ENCODE measurements at places on chromosomes 5 and 9.

- DNase-seq = no peak
These were observed 62.9 kb downstream of the GCNT1 start for GRCh38 chr9:76521906-76522305.

- DNase-seq = no peak
These were observed 23.5 kb downstream of the NIPSNAP3B start for GRCh38 chr9:104787306-104788015.

DNA sequence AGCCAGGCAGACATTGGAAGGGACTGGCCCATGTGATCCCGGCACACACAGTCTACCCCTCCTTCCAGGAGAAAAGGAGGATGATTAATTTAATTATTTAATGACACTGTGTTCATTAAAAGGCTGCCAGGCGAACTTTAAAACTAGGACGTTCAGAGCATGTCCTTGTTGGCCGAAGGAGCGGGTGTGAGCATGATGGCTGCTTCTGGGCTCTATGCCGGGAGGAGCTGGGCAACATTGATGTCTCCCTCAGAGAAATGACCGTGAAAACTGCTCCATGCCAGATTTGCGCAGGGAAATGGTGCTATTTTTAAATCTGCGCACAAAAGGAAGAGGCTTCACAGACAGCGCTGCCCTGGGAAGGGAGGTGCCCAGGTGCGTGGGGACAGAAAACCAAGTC, 284.9 kb upstream of the IRX4 start:
- DNase-seq = no peak

DNA sequence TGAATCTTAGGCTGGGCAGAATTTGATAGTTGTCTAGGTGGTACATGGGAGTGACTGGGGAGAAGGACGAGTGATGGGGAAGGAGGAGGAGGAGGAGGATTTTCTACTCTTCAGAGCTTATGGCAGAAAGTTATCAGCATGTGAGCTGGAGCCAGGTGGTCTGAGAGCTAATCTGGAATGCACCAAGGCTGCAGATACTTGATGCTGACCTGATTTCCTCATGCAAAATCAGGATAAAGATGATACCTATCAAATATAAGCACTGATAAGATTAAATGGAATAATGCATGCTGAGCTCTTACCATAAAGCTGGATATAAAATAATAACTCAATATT, 250.4 kb downstream of the SEMA5A start:
- DNase-seq = no peak

DNA sequence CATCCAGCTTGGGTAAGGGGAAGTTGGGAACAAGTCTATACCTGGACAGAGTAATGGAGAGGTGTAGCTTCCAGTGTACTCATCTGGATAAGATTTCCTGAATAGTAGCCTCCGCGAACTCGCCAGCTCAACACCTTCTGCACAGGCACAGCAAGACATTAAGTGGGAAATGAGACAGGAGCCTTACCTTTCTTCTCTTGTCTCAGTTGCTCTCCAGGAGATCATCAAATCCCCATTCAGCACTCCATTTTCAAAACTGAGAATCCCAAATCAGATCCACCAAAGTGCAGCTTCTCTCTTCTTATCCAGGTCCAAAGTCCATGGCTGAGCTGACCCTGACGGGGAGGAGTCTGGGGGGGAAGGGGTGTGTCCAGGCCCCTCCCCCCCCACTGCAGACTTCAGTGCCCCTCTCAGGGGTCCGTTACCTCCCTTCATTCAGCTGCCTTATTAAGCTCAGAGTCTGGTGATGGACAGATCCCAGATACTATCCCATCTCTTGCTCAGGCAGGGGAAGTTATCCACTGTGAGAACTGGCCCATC, 5.9 kb upstream of the MGAT1 start:
- no peak for DNase-seq

DNA sequence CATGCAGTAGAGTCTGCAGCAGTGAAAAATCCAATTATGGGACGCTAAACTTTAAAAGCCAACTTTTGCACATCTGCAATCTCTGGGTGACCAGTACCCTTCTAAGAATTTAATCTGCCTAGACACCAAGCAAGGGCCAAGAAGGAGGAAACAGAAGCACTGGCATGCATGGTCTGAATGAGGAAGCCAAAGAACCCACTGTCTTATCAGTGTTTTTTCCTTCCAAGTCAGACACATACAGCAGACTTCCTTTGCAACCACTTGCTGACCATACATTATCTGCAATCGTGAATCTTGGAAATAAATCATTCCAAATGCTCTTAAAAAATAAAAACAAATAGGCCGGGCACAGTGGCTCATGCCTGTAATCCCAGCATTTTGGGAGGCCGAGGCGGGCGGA, 65.9 kb downstream of the DEPDC1B start:
- DNase-seq = no peak

DNA sequence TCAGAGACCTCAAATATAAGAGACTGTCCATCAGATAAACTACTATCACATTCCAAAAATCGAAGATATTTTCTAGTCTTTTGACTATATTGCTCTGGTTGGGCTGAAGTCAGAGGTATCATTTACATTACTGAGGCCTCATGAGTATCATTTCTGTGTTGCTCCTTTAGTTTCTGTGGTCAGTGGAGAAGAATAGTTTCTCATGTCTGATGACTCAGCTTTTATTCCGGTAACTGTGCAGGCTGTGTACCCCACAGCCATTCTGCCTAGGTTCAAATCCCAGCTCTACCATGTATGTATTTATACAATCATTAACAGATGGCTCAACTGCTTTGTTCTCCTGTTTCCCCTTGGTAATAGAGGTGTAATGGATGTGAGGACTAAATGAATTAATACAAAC, 179.3 kb downstream of the ALDH1A1 start:
- no peak for DNase-seq

- DNase-seq = no peak
These were observed 139.7 kb upstream of the PCA3 start for GRCh38 chr9:76624391-76625048.

GRCh38 chr5:115189866-115190265, 20.2 kb upstream of the TRIM36 start:
- no peak for DNase-seq

DNA sequence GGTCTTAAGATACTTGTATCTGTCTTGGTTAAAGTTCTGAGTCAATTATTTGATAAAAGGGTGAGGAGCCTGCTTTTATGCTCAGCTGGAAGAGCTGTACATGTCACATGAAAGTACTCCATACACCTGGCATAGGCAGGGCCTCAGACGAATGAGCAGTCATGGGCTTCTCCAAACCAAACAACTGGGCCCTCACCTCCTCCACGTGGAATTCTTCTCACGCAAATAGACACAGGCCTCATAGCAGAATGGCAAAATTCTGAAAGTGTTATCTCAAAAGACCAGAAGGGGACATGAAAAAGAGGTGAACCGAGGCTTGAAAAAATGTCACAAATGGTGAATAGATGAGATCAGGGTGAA, 48.6 kb downstream of the FAM240B start:
- DNase-seq = no peak

DNA sequence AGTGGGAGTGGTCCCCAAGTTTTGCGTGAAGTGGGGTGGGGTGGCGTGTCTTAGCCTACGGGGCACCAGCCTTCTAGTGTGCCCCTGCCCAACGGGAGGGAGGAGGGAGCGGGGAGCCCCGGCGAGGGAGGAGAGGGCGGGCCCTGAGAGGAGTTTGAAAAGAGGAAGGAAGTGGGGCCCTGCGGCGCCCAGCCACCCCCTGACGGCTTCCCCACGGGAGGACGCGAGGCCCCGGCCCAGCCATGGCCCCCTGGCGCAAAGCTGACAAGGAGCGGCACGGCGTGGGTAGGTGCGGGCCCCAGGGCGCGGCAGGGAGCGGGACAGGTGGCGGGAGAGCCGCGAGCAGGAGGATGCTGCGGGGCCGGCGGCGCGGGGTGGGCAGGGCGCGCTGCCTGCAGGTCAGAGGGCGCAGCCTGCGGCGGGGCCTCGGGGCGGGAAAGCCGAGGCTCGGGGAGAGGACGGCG, at the start of gene DOCK2:
Gene DOCK2 (plus strand): TSS at position 191 of the 464 bp plus-strand sequence. CDS start 52 bp downstream, at position 243.
- DNase-seq = peak; percentile 6

DNA sequence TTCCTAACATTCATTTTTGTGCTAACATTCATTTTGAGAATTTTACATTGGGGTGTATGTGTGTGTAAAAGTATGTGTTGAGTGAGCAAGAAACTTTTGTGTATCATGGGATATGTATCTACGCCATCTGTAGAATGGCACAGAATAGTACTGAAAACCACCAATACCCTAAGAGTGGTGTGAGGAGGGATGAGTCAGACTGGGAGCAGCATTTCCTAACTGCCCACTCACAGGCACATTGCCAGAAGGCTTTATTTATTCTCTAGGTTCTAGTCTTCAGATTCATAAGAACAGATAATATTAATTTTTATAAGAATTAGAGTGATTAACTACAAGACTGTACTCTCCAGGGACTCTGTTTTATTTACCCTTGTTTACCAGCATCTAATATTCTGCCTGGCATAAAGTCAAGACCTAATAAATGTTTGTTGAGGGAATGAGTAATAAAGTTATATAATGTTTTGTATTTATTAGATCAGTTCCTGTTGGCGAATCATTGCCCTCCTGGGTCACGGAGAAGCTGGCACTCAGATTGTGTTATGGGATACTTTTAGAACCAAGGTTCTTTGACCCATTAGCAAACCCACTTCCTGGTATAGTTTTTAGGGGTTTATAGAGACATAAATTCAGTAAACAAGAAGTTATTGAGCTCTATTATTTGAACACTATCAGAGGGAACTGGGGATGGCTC, 159.1 kb upstream of the PPP2R2B start:
- no peak for DNase-seq

DNA sequence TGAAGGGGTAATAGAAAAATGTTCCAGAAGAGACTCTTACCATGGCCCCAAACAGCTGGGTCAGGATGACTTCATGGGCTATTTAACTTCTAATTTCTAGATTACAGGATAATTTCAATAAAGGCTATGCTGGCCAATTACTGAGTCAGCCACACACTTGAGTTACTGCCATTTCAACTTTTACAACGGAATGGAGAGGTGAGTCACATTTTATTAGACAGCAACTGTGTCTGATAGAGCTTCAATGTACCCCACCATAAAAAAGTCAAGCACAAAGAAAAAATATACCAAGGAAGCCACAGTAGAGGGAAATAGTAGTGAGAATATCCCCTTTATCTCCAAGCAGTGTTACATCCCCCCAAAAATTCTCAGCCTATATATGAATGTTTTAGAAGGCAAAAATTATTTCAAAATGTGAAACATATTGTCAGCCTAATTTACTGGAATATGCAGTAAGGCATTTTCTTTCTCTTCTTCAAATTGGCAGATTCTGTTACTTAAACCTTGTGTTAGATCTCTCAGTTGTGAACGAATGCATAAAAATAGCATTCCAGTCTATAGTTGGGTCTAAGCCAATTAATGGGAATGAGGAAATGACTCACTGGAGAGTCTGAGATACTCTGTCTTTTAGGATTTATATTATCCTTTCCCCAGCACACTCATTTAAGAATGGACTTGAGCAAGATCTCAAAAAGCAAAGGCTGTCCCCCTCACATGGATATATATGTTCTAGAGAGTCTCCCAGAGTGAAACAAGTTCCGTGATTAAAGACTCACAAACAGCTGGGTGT, 47.1 kb upstream of the RAI14 start:
- DNase-seq = peak; percentile 70

- DNase-seq = no peak
These were observed 140.5 kb downstream of the SCAMP1 start for GRCh38 chr5:78500871-78501270.

DNA sequence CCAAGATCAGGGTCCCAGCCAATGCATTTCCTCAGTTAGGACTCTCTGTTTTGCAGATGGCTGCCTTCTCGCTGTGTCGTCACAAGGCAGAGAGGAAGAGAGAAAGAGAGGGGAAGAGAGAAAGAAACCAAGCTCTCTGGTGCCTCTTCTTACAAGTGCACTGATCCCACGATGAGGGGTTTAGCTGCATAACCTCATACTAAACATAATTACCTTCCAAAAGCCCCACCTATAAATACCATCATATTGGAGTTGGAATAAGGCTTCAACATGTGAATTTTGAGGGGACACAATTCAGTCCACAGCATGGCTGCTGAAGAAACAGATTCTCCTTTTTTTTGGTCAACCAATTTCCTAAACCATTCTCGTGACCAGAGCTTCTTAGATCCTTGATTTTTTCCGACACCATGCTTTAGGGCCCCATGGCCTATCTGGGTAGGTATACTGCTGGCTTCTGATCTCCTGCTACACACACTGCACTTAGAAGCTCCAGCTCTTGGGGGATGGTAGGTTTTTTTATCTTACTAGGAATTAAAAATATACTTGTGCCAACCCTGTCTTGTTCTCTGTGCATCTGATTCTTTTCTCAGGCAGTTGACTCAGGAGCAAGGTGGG, 5.1 kb downstream of the CAMK4 start:
- no peak for DNase-seq

DNA sequence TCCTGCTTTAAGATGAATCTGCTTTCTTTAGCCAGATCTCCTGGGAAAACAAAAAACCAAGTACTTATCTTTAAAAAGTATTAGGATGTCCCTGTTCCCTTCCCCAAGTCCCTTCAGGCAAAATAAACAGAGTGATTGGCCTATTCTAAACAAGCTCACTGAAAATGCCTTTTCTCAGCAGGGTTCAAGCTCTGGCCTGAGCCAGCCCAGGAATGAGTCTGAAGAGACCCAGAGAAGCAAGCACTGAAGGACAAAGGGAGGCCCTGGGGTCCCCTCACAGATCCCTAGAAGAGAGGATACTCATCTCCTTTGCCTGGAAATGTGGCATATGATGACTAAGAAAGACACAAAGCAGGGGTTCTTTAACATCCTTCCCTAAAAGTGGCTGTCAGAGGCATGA, 66.8 kb upstream of the MAP1B start:
- no peak for DNase-seq

DNA sequence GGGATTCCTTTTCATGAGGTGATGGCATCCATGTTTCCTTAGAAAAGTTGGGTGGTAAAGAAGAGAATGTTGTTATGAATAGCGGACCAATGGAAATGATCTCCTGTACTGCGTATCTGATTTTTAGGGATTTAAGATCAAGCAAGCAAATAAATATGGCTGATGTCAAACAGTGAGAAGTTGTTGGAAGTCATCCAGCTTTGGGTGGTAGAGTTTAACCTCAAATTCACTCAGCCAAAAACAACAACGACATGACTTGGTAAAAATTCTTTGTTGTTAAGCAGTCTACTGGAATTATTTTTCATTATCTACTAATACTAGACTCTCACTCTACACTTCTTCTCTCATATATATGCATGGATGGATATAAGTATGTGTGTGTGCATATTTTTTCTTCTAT, 426.5 kb downstream of the CTNND2 start:
- no peak for DNase-seq

GRCh38 chr5:55143624-55144023, 16.3 kb upstream of the GPX8 start:
- DNase-seq = no peak

DNA sequence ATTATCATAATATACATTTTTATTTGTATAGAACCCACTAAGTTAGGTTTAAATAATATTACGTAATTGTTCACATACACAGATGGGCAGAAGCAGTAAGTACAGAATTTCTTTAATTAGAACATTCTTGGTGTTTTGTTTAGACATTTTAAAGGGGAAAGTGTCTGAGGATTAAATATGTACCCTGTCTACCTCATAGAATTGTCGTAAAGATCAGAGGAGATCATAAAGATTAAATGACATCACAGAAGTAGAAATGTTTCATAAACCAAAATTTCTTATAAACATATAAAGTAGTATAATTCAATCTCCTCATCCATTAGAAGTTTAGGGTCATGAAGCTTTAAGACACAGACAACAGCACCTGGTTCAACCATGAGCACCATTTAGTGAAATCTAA, 20.1 kb downstream of the DEPDC1B start:
- no peak for DNase-seq

GRCh38 chr5:343461-344401, 22.2 kb downstream of the AHRR start:
- peak; percentile 78 for DNase-seq

All from tongue (tissue), 3 donors.